T-helper 2 cell (primary cell): ENCODE measurements at places on chromosomes 12 and 14.

DNA sequence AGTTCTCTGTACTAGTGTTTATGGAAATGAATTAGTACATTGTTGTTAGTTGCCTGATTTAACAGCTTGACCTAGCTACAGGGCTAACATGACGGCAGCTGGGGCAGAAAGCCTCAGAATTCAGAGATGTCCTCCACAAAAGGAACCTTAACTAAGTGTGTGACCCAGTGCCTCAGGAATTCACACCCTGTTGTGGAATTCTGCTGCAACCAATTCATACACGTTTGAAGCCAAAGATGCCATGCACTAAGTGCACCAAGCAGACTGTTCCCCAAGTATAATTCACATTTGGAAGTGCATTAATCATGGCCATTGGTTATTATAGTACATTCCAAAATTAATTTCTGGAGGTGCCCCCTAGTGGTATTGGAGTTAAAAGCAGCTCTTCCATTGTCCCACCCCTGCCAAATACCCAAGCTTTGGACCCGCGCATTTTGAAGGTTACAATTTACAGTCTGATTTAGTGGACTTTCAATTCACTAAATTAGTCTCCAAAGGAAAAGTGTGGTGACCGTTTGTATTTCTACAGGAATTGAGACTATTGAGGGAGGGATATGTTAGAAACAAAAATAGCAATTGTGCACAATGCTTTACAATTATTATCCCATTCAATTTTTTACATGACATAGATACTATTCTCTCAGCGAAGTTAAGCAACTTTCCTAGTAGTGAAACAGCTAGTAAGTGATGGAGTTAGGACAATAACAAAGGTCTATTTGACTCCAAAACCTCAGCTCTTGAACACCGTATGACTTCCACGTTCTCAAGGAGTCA, 85.9 kb downstream of the PAX9 start:
- no peak for DNase-seq

GRCh38 chr12:113684908-113685782, 213.5 kb upstream of the LHX5 start:
- DNase-seq = no peak

DNA sequence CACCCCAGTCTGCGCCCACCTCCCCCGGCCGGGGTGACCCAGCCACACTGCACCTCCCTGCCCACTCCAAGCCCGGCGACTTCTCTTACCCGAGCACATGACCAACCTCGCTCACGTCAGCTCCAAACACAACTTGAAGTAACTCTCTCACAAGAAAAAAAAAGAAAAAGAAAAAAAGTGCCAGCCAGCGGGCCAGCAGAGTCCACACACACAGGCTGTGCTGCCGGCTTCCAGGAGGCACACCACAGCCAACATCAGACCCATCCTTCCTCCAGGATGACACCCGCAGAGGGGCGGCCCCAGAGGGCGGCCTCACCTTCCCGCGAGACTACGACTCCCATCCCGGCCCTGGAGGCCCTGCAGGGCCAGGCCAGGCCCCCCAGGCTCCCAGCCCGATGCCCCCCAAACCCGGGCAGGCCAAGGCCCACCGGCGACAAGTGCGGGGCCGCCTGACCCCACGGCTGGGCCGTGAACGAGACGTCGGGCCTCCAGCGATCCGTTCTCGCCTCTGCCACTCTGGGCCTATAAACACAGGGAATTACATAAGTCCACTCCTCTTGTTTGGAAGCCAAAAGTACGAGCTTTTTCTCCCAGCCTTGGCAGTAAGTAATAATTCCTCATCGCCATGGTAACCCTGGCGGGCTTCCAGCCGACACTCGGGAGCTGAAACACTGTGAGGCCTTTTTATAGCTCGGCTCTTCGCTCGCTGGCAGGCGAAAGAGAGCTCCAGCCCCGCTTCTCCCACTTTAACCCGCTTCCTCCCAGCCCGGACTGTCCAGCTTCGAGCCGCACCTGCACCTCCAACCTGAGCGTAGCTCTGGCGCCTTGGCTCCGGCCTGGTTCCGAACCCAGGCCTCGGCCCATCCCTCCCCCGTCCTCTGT, 49.1 kb downstream of the NCOR2 start:
- no peak for DNase-seq

GRCh38 chr12:117901631-117902030, 67.2 kb downstream of the KSR2 start:
- no peak for DNase-seq

DNA sequence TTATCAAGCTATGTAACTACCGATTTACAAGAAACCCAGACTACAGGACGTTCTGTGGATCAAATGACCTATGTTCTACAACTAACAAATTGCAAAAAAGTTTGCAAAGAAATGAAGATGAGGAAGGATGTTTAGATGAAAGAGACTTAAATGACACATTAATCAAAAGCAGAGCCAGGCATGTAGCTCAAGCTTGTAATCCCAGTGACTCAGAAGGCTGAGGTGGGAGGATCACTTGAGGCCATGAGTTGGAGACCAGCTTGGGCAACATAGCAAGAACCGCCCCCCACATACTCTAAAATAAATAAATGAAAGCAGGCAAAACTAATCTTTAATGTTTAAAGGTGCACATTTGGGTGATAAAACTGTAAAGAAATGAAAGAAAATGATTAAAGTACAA, 331.9 kb downstream of the BTG1 start:
- no peak for DNase-seq

DNA sequence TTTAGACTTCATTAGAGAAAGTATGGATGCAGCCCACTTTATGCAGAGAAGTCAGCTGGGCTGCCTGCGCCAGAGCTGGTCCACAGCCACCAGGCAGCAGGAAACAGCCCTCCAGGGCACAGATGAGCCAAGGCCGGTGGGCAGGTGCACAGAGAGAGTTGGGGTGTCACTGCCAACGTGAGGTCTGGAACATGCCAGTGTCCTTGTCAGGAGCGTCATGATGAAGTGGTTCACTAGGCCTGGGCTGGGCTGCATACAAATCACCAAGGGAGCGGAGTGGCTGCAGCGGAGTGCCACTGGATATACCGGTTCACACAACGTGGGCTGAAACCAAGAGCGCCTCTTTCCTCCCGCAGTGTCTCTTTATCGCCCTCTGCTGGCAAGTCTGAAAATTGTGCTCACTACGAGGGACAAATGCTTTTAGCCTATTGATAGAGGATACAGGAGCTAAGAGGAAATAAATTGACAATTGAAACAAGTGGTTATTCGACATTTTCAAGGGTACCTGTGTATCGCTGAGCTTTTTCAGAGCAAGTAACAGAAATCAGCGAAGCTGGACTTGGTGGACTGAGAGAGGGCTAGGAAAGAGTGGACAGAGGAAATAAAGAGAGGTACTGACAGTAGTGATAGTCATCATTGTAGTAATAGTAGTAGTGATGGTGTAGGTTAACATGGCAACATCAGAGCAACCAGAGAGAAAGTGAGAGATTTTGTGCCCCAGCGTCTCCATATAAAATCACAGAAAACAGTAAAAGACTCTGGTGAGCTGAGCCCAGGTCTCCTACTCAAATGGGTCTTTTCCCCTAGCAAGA, 52.0 kb upstream of the ITPR2 start:
- peak; percentile 86 for DNase-seq

- DNase-seq = no peak
Observed at GRCh38 chr12:94730847-94731246, 80.5 kb upstream of the TMCC3 start.

GRCh38 chr12:8033153-8034044, 883 bp downstream of the FOXJ2 start:
- DNase-seq = peak; percentile 58

DNA sequence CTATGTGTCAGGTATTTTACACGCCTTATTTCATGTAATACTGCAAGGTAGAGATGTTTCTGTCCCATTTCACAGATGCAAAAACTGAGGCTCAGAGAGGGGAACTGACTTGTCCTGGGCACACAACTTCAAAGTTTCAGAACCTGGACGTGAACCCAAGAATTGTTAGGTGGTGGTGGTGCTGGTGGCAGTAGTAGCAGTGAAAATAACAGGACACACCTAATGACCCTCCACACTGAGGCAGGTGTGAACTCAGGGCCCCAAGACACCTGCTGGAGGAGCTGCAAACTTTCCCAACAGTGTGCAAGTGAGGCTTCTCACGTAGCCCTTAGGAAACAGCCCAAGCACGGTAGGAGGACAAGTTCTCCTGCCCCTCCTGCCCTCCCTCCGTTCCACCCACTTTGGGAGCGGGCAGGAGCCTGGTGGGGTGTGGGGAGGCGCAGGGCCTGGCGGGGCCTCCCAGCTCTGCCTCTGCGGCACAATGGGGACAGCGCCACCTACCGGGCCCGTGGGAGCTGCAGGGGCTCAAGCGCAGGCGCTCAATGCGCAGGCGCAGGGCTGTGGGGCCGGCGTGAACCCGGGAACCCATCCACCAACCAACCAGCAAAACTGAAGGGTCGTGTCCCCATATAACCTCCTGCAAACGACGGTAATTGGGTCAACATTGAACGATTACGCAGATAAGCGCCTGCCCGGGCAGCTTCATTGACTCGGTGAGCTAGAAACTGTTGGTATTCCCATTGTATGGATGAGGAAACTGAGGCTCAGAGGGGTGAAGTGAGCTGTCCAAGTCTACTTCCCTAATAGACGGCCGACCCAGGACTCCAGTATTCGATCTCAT, 12.0 kb upstream of the TRPV4 start:
- DNase-seq = peak; percentile 72

- DNase-seq = no peak
Observed at GRCh38 chr12:128840862-128841468, 12.3 kb upstream of the GLT1D1 start.
